ENCODE measurements at places on chromosomes 11 and 22.

DNA sequence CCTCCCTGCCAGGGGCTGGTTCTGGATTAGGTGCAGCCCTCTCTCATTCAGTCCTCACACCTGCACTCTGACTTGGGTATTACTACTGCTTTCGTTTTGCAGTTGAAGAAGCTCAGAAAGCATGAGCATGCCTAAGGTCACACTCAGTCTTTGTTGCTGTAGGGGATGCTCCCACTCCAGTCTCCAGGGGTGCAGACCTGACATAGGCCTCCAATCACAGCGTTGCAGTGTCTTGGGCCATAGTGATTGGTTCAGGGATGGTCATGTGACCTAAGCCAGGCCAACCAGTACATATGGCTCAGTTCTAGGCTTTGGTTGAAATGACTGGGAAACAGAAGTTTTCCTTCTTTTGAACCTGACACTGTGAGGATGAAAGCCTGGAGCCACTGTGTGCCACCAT lies 61.7 kb downstream of the FBXO7 start:
- DNase-seq, result no peak

- no peak for DNase-seq
Measured at GRCh38 chr11:134349109-134349801, 17.5 kb downstream of the GLB1L2 start.

DNA sequence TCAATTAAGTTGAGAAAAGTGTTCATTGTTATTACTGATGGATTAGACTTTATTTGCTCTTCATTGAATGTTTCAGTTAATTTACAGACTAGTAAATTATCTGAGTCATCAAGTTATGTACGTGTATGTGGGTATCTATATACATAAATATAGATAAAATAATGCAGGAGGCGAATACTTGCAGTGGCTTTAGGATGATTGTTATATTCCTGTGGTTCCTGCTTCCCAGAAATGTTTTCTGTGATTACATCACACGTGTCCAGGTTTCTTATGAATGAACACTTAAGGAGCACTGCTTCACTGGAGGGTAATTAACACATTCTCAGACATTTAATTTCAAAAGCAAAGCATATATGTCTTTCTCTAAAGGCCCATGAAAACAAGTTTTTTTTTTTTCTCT lies 28.4 kb downstream of the YAP1 start:
- DNase-seq, result no peak

DNA sequence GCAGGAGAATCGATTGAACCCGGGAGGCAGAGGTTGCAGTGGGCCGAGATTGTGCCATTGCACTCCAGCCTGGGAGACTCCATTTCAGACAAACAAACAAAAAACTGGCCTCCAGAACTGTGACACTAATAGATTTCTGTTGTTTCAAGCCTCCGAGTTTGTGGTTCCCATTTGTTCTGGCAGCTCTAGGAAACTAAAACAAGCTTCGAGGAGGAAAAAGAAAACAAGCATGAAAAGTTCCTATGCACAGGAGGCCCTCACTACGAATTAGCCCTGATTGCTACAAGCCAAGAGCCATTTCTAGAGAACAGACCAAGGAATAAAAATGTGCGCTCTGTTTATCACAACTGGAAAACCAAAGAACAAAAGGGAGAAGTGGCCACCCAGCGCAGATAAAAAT lies 47.8 kb upstream of the SHANK2 start:
- DNase-seq, result no peak

DNA sequence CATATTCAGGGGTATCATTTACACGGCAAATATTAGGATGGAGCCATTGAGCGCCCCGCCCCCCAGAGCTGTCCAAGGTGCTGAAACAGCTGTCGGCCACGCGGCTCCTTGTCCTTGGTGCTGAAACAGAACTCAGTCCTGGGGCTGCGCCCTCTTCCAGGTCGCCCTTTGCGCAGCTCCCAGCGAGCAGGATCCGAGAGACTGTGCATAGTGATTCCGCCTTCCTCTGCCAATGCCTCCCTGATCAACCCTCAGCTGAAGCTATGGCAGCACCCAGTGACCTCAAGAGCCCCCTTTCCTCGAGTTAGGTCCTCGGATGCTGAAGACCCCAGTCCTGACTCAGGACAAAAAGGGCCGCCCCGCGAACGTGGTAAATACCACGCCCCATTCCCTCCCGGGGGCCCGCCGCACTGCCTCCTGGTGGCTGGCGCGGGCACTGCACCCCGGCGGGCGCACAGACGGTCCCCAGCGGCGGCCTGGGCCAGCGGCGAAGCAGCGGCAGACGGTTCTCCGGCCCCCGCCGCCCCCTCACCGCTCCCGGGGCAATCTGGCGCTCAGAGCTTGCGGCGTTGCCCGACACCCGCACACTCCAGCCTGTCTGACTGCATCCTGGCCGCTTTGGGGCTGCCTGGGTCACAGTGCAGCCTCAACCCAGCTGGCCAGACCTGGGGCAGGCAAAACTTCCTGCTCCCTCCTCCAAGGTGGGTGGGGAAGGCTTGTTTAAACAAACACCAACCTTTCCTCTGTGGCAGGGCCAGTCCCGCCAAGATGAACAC lies 13.4 kb downstream of the SYT7 start:
- DNase-seq, result peak; percentile 35

DNA sequence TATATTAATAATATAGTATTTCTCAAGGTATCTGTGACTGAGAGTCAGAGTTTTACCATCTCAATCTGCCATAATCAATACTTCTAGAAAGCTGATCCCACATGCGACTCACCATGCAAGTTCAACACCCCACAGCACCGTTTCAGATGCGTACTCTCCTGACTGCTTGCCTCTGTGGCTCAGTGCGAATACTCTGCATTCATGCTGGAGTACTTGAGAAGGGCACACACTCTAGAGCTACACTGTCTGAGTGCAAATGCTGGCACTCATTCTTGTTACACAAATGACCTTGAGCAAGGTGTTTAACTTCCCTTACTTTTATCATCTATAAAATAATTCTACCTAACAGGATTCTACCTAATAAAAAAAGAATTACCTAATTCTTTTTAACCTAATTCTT lies 12.5 kb downstream of the SNU13 start:
- DNase-seq, result no peak

DNA sequence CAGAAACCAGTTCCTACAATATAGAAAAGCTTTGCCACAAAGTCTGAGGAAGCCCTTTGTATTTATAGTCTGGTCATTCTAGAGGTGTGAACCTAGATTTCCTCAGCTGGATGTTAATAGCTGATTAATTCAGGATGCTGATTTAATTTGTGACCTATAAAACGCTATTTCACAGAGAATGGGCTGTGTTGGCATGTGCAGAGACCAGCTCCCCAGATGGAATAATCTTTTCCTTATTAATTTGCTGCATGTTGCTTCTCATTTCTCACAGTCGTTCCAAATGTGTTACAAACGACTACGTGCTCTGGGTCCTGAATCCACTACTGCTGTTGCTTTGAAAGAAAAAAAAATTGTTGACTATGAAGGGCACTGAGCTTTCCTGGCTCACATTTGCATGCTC lies 49.3 kb downstream of the BDNF start:
- DNase-seq, result no peak

DNA sequence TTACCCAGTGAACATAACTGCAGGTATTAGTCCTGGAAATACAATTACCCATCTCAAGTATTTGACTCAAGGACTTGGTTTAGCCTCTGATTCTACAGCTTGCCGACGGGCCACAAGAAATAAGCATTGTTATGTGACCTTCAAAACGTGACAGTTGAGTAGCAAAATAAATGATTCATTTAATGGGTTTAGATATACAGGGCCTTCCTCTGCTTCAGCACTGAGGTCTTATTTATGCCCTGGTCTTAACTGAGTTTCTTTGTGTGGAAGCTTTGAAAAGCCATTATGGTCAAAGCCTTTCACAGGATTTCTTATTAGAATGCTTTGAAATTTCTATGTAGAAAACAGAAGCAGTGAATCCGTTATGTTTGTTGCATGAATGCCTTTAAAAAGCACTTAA lies 899.2 kb upstream of the API5 start:
- DNase-seq, result no peak

DNA sequence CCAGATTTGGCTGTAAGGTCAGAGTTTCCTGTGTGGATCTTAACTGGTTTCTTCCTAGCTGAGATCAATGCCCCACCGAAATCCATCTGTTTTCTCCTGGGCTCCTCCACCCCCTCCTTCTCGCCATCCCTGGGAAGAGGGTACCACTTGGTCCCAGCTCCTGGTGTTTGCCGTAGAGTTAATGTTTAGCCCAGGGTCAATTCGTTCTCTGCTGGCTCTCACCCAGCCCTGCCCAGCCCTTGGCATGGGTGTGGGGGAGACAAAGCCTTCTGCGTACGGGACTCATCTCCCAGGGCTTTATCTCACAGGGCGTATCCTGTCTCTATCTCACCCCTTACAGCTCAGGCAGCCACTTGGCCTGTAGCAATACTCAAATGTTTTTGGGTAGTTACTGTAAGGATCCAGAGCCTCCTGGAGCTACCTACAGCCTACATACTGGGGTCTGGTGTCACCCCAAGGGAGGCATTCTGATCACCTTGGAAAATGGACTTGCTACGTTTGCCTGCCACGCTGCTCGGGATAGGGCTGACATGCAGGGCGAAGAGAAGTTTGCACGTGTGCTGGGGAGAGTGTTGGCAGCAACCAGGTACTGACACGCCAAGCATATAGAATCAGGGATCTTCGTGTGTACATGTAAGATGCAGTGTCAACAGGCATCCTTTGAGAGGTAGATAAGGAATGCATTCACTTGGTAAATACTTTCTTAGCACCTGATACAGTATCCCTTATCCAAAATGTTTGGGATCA lies 66.1 kb downstream of the SCN3B start:
- DNase-seq, result no peak

- DNase-seq, result no peak
Measured at GRCh38 chr11:17171343-17171742, 36.4 kb downstream of the PIK3C2A start.

- no peak for DNase-seq
Measured at GRCh38 chr11:96256215-96257011, 86.6 kb downstream of the MAML2 start.

GRCh38 chr11:83493917-83494316 lies 207.8 kb upstream of the CCDC90B start:
- no peak for DNase-seq

GRCh38 chr11:13880634-13881033 lies 81.9 kb upstream of the SPON1 start:
- no peak for DNase-seq

DNA sequence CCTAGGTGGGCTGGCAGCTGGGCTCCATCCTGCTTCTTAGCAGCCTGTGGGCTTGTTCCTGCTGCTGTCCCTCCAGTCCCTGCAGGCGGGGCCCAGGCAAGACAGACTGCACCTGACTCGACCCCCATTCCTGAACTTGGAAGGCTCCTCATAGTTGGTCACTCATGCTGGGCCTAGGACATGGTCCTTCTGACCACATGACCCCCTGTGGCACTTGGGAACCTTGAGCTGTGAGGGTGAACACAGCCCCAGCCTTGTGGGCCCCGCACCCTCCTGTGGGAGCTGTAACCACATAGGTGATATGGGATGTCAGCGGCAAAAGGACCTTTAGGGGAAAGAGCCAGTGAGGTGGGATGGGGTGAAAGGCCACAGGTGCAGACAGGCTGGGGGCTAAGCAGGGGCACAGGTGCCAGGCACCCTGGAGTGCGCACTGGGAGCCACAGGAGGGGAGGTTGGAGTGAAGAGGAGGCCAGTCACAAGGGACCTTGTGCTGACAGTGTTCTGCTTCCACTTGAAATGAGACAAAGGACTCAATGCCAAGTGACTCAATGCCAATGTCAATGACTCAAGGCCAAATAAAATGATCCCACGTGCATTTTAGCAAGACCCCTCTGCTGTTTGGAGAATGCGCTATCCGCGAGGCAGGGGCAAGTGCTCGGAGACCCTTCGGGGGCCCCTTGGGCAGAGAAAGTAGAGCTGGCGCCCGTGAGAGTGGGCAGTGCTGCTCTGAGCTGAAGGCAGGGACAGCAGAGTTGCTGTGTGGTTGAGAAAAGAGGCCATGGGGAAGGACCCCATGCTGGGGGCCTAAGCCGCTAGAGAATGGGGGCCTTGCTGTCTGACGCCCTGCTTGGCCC lies 90.7 kb downstream of the MORC2 start:
- no peak for DNase-seq

GRCh38 chr11:124942466-124943253 lies 6.8 kb upstream of the HEPACAM start:
- no peak for DNase-seq

DNA sequence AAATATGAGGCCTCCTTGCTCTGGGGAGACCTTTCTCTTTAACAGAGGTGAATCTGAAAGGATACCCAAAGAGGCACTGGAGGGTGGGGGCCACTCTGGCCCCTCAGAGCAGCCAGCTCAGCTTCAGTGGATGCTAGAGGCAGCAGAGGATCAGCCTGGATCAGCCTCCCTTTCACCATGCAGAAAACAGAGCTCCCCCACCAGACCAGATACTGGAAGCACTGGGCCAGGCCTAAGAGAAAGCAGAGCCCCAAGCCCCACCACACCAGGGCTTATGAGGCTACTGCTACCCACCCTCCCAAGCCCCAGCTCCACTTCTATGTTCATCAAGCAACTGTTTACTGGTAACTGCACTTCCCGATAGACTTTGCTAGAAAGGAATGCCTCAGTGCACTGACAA lies 4.0 kb upstream of the SLC43A3 start:
- no peak for DNase-seq

DNA sequence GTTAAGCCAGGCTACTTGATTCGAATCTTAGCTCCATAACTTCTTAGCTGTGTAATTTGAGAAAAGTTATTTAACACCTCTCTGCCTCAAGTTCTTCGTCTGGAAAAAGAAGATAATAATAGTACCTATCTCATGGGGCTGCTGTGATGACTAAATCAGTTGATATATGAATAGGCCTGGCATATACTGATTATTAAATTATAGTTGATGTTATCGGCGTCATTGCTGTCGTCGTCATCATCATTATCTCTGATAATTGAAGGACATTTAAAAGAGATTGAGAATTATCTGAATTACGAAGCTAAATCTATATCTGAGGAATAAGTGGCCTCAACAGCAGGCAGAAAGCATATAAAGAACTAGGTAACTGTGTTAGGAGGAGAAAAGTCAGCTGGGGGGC lies 145.0 kb downstream of the APOL5 start:
- DNase-seq, result no peak

- DNase-seq, result no peak
Measured at GRCh38 chr22:50074551-50075530, 10.4 kb downstream of the MLC1 start.

- DNase-seq, result no peak
Measured at GRCh38 chr11:123045101-123045500, 16.8 kb downstream of the HSPA8 start.

DNA sequence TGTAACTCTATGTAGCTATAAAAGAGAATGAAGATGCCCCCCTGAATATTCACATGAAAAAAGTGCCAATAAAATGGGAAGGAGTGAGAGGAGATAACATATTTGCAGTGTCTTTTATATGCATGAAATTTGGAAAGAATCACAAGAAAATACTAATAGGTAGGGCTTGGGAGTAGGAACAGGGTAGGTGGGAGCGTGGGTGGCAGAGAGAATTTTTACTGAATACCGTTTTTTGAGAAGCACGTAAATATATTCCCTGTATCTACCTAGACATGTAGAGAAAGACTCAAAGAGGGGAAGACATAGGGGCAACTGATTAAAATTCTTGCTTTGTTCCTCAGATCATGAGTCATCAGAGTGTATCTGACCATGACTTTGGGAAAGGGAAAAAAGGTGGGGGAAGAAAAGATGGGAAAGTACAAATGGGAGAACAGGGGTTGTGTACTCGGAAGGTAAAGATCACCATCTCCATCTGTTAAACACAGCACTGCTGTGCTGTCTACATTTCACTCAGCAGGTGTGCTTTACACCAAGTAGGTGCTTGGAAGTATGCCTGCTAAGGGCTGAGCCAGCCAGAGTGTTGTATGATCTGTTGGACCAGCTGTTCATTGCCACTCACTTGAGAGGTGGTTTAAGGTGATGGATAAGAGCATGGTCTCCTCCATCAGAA lies 16.0 kb downstream of the PRR5L start:
- no peak for DNase-seq

GRCh38 chr22:29456211-29456671 lies 17.9 kb downstream of the RFPL1 start:
- no peak for DNase-seq

Data from CD4-positive, alpha-beta T cell treated with Interleukin-6 at 100 ng/mL for 8 hours (primary cell).